ENCODE measurements at places on chromosomes 16 and 17.

DNA sequence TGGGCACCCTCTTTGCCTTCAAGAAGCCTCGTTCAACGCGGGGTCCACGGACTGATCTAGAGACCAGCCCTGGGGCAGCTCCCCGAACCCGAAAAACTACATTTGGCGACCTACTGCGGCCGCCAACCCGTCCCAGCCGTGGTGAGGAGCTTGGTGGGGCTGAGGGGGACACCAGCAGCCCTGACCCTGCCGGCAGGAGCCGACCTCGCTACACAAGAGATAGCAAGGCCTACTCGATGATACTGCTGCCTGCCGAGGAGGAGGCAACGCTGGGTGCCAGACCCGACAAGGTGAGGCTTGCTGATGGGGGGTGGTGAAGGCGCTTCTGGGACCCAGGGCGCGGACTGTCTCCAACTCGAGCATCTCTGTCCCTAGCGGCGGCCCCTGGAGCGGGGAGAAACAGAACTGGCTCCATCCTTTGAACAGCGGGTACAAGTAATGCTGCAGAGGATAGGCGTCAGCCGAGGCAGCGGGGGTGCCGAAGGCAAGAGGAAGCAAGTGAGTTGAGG, 5.6 kb downstream of the ACD start:
- DNase-seq: no peak

GRCh38 chr17:65013613-65014391, 42.7 kb downstream of the GNA13 start:
- DNase-seq: peak; percentile 82

DNA sequence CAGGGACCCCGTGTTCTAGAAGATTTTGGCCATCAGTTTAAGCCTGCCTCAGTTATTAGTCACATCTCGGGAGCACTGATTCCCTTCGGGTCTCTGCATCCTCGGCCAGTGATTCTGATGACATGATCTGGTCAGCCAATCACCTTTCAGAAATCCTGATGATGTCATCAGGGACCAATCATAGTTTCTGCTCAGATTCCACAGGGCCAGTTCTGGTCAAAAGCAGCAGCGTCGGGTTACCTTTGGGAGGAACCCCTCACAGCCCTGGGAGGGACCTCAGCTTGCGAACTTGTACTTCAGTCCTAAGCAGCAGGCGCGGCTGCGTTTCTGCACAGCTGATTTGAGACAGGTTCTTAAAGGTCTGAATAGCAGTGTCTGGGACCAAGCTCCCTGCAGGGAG, 13.9 kb downstream of the KDM8 start:
- DNase-seq: peak; percentile 79

DNA sequence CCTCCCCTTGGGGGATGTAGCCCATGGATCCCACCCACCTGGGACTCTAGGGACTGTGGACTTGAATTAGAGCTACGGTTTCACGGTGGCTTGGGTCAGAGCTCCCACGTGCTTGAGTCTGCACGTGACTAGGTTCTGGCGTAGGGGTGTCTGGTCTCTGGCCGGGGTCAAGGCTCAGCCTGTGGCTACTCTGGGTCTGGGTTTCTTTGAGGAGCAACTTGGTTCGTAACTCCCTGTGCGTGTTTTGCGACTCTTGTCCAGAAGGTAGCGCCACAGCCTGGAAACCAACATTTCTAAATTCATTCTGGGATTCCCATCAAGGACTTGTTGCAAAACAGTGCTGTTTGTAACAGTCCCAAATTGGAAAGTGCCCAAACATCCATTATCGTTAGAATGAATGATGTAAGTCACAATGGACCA, 470 bp upstream of the GGT6 start:
- DNase-seq: no peak

Data from AG20443 (cell line).